Activated CD4-positive, alpha-beta T cell treated with anti-CD3 and anti-CD28 coated beads, Interleukin-2, amount 10 ng/mL, durations not matched to agents 7 days and 5 days (primary cell): ENCODE measurements at places on chromosomes 7 and 10. TPM values are rescaled to one million over a fixed set of nuclear protein-coding genes. Genes with fewer than 3 reads are reported as not detected.

GRCh38 chr7:90269163-90269562 is 24.2 kb downstream of the CFAP69 start:
- DNase-seq: no peak

Gene CALD1
- total RNA-seq: 0.17 TPM

Gene C10orf53
- total RNA-seq: not detected

Gene ZNF503
- total RNA-seq: not detected

DNA sequence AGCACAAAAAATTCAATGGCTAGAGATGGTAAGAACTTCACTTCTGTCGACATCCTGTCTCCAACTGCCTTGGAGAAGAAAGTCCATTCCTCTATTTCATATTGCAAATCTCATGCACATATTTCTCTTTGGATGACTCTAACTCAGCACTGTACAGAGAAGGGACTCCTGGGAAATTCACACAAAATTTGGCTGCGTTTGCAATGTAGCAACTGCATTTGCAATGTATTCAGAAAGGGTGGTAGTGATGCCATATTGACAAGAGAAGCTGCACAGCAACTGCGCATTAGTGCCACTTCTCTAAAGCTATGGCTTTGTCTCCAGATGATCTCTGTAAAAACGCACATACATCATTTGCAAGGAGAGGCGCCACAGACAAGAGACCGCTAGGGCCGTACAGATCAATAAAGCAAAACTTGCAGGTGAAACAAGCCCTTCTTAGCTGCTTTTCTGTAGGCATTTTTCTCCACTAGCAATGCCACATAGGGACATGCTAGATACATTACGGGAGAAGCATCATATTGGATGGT is 389.5 kb downstream of the TCERG1L start:
- DNase-seq: no peak

GRCh38 chr10:68172324-68172723 is 59.6 kb downstream of the ATOH7 start:
- no peak for DNase-seq

DNA sequence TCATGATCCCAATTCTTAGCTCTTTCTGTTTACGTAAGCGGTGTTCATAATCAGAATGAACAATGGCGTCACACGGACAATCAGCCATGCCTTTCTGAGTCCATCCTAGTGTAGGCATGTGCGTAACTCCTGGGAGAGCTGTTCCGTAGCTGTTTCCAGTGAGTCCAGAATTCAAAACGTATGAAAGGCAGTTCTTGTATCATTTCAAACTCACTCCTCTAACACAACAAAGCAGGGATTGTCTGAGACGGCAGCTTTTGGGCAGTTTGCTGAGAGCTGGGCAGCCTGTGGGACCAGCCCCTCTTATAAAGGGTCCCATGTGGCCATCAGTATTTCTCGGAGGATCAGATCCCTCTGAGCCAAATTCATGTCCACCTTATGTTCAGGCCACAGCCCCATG is 43.4 kb downstream of the PSPH start:
- no peak for DNase-seq

DNA sequence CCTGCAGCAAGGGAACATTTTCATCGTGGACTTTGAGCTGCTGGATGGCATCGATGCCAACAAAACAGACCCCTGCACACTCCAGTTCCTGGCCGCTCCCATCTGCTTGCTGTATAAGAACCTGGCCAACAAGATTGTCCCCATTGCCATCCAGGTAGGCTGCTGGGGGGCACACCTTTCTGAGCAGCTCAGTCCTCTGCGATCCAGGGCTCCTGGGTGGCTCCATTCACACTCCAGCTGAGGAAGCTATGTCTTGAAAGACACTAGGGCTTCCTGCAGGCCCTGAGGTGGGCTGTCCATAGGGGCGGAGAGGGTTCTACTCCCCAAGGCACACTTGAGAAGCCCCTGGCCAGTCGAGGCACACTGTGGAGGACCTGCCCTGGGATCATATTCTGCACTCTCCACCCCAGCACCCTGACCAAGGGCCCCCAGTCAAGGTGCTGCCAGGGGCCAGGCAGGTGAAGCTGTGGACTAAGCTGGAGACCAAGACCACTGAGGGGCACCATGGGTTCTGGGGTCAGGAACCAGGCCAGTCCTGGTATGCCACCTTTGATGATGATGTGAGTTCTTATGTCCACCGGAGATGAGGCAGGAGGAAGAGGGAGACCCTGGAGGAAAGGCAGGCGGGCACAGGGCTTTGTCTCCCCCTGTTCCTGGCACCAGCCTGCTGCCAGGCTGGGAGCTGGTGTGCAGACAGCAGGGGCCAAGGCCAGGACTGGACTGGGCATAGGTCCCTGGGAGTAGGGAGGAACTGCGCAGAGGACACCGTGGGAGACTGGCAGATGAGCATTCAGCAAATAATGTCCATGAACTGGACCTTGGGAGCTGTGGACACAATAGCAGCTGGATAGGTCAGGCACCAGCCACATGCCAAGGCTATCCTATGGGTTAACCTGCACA is 54.8 kb downstream of the ALOX5 start:
- DNase-seq: no peak

GRCh38 chr7:70027867-70028266 is 429.6 kb downstream of the AUTS2 start:
- no peak for DNase-seq

DNA sequence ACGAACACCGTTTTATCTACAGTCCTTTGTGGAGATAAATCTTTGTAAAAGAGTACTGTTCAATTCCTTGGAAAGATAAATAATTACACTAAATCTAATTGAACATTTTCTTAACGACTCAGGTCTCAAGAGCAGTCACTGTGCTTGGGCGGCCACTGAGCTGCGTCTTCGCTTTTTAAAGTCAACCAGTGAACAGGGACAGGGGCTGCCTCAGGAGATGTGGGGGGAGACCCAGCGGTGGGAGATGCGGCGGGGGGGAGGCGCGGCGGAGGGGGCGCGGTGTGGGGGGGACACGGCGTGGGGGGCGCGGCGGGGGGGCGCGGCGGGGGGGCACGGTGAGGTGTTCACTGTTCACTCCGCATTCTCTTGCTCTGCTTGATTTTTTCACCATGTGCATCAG is 39.8 kb downstream of the CAMK2B start:
- DNase-seq: no peak

- no peak for DNase-seq
Measured at GRCh38 chr10:78980815-78981214, 88.0 kb upstream of the ZMIZ1 start.

DNA sequence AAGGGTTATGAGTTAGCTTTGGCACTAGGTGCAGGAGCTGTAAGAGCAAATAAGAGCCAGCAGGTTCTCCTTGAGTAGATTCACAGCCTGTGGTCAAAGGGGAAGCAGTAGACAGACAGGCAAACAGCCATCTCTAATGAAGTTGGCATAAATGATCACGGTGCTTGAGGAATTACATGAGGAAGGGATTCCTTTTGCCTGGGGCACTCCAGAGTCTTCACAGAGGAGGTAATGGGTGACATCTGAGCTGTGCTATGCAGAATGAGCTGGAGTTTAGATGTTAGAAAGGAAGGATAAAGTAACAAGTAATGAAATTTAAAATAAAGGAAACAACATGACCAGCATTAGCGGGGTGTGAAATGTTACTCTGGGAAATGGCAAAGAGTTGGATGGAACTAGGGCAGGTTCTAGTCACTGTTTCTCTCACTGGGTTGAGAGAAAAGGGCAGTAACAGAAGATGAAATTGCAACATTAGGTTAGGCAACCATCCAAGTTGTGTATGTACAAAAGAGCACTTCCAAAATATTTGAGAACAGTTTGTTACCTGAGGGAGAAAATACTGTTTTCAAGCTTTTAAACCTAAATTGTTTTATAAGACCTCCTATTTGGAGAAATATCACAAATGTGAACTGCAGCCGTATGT is 613.8 kb downstream of the PHTF2 start:
- DNase-seq: no peak

Gene HHEX
- total RNA-seq: not detected

- no peak for DNase-seq
Measured at GRCh38 chr10:16544099-16544498, 22.4 kb upstream of the C1QL3 start.

Gene CRTAC1
- total RNA-seq: not detected

DNA sequence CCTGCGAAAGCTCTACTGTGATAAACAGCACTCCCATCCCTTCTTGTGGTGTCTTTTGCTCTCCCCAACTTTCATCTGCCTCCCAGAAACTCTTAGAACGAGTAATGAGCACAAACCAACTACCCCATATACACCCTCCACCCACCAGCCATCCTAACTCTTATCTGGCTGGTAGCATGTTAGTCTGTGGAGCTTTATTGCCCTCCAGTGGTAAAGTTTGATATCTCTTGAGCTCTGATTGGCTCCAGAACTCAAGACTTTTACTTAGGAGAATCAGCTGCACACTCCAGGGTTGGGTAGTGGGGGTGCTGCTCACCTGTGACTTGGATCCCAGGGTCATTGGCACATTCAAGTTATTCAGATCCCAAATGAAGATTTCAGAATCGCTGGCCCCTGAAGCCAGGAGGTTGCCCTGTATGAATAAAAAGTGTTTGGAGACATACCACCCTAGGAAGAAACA is 10.9 kb downstream of the SEC31B start:
- peak; percentile 82 for DNase-seq

Gene TMEM236
- total RNA-seq: not detected

DNA sequence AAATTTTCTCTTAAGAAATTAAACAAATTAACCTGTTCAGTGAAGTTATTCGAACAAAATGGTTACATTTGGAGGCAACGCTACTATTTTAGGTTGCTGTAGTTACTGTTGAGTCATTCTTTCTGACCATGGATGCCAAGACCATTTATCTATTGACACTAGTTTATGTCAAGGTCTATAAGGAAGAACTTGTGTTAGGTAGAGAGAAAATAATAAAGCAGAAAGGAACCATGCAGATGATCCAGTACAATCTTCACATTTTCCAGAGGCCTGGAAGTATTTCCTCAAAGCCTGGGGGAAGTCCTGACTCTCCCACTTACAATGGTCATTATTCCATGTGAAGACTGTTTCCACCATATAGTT is 608.0 kb upstream of the GALNT17 start:
- DNase-seq: no peak

DNA sequence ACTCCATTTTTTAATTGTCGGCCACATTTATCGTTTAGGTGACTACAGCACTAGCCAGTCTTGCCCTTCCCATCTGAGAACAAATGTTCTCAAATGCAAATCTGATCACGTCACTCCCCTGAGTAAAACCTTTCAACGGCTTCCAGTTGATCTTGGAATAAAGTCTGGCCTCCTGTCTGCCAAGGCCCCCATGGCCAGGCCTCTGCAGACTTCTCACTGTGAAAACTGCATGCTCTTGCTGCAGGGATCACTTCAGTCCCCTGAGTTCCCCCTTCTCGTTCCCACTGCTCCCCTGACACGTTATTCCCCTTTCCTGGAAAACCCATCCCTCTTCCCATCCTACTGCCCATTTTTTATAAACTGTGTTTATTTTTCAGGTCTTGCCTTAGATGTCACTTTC is 124.1 kb upstream of the NEBL start:
- no peak for DNase-seq

DNA sequence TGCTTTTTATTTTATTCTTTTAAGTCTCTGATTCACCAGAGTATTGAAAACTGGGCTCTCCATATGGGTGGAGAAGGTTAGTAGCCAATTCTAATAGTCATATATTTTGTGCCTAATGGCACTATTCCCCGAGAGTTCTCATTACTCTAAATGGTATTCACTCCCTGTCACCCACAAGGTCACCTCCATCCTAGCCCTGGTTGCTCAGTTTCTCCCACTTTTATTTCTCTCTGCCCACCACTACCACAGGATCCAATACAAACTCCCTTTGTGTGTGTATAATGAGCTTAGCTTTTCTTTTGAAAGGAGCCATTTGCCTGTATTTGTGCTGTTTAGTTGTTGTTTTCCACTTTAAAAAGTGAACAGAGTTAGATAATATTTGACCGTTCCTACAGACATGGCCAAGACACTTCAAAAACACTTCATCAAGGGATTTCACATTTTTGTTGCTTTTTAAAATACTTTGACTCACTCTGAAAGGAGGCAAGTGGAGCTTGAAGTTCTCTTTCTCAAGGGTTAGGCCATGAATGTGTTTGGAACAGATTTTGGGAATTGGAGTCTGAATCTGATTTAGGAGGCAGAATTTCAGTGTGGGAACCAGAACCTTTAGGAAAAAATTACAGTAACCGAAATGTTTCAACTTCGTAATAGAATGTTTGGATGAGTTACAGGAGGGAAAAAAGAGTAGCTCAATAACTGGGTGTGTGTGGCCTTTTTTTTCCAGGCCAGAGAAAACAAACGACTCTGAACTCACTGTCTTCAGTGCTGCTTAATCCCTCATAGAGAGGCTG is 321.3 kb downstream of the BICC1 start:
- no peak for DNase-seq

DNA sequence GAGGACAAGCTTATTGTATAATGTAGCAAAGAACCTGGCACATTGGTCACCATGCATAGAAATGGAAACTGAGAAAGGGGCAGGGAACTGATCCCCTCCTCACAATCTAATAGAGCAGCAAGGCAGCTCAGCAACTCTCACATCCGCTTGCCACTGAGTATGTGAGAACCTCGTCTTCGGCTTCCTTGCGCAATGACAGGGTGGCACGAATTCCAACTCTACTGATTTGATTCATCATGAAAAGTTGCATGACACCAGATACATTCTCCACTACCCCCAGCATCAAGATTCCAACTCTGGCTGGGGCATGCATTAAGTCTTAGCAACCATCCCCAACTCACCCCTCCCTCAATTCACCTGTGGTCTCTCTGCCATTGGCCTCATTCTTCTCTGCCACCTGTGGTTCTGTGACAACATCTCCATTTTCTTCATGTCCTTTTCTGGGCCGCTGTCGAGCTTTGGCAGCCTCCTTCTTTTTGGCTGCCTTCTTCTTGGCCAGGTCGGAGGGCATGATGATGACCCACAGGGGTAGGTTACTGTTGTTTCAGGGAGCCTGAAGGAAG is 976 bp downstream of the ABCF2 start:
- no peak for DNase-seq

Gene BEND7
- total RNA-seq: not detected

GRCh38 chr10:118629211-118629610 is 33.8 kb upstream of the PRLHR start:
- DNase-seq: no peak

DNA sequence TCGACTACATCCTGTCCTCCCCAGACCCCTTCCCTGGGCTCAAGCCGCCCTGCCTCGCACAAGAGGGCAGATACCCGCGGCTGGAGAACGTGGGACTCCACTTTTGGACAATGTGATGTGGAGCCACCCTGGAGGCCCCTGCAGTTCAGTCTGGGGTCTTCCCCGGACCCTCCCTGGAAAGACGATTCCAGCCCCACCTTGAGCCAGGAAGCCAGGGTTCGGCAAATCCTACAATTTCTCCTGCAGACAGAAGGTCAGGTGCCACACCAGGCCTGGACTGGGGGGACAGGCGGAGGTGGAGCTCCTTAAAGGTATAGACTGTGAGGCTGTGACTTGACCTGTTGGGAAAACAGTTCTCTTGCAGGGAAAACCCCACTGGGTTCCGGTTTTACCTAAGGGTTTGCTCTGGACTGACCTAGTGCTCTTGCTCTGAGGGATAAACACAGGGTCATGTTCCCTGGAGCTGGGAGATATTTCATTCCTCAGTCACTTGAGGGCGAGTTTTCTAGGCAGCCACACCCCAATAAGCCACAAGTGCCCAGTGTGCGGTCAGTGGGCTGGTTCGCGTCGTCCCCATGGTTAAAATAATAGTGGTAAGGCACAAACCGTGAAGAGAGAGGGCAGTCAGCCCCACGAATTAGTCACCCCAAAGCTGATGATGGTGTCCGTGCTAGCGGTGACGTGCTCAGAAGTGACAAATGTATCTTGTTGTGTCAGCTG is 1.6 kb downstream of the FOXL3 start:
- DNase-seq: no peak

Gene STK32C
- total RNA-seq: 11.1 TPM
